ENCODE measurements at places on chromosomes 2 and 18.

GRCh38 chr18:48134609-48135008 lies 204.2 kb upstream of the SMAD2 start:
- DNase-seq = no peak

DNA sequence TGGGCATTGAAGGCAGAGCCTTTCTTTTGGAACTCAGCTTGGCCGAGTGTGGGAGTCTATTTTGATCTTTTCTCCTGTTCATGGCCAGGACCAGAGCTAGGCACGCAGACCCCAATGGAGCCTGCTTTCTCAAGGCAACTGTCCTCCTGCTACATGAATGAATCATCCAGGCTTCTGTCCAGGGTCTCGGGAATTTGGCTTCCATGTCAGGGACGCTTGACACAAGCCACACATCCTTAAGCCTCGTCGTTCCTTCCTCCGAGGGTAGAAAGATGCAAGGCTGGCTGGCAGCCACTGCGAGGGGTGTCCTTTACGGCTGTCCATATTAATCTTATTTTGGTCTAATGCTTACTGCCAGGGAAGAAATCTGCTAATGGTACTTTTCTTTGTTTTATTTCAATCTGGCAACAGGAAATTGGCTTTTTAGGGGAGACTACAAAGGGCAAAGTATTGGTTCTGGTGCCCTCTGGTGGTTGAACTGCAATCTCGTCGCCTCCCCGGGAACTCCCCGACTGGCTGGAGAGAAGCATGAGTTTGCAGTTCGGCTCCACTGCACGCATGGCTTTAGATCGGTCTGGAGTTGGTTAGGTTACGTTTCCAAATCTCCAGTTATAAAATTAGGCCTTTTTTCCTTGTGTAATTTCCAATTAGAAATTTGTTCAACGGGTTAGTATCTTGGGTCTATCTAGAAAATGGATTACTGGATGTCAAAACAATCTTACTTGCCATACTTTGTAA lies 135.2 kb downstream of the ALPK2 start:
- peak; percentile 84 for DNase-seq

- DNase-seq = no peak
Observed at GRCh38 chr2:66526180-66526579, 91.3 kb downstream of the MEIS1 start.

DNA sequence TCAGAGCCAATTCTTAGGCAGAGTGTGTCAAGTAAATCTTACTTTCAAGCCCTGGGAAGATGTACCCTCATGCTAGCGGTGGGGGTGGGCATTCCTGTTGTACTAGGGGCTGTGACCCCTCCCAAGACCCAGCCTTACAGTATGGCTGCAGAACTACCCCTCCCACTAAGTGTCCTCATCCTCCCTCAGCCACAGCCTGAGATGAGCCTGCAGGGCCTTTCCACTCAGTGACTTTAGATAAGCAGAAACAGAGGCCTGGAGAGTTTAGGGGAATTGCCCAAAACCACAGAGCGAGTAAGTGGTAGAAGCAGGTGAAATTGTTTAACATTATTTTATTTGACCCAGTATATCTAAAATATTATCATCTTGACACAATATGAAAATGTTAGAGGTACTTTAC lies 36.6 kb downstream of the TTC32 start:
- no peak for DNase-seq

DNA sequence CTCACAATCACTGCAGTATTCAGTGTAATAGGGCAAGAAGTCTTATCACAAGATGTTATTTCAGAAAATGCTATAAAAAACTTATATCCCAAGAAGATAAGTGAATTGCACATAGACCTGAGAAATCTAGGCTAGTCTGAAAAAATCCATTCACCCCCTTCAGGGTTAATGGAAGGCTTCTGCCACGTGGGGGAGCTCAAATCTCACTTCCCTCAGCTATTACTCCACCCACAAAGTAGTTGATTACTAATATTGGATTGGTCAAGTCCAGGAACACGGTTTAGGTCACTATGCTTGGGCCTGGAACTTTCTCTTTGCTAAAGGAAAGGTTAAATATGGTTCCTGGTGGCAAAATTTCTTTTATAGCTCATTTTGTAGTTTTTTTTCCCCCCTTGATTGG lies 51.2 kb upstream of the ADAM23 start:
- DNase-seq = peak; percentile 3

DNA sequence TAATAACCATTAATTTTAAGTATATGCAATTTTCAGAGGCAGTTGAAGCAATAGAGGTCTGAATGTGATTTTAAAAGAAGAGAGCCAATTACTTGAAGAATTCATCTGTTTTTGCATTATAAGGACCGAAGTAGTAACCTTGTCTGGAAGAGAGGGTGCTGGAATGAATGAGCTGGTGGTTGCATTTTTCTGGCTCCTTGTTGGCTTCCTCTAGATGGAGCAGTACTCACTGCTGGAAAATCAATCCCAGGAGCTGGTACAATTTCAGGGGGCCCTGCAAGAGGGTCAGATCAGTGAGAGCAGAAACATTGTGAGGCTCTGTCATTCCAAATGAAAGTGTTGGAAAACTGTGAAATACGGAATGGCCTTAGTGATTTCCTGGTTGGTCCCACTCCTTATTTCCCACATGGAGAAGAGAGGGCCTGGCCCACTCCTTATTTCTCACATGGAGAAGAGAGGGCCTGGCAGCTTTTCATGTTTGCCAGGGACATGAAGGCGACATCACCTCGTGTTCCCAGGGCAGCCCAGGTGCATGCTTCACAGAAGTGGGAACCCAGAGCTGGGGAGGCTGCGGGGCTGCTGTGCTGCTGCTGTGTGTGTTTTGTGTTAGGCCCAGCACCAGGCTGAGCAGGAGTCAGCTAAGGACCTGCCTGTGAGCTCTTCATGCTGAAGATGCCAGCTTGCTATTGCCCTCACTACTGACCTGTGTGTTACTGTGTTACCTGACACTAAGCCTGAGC lies 197.4 kb downstream of the SNTG2 start:
- no peak for DNase-seq

GRCh38 chr18:48312066-48312465 lies 97.1 kb downstream of the ZBTB7C start:
- no peak for DNase-seq

DNA sequence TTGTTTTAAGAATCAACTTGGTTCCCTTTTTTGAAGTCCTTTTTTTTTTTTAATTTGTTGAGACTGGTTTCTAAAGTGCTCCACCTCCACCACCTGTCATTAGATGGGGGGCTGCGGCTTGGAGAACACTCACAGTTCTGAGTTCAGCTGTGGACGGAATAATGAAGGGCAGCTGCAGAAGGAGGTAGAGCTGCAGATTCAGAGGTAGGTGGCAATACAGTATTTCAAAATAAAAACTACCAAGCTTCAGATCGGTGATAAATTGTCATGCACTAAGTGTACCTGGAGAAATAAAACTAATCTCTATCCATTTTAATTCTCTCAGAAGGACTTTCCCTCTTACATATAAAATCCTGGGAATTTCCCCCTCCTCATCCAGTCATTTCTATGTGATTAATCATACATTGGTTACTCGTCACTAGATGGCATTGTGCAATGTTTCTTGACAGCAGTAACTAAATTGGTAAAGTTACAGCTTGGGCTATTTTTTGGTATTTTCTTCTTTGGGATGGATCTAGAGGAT lies 81.1 kb upstream of the SLC39A10 start:
- DNase-seq = no peak

DNA sequence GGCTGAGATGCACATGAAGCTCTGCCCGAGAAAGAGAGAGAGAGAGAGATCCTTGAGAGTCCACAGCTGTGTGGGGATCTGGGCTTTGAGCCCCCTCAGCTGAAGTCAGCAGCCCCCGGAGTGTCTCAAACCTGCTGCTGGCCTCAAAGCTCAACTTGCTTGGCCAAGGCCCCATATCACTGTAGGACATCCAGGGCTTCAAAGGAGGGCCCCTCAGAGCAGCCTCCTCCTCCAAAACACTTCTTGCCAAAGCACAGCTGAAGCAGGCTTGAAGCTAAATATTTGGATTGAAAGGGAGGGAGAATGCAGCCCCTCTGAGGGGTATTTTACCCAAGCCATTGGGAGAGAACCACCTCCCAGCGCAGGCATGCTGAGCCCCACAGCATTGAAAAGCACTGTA lies 357.6 kb downstream of the OSR1 start:
- no peak for DNase-seq

DNA sequence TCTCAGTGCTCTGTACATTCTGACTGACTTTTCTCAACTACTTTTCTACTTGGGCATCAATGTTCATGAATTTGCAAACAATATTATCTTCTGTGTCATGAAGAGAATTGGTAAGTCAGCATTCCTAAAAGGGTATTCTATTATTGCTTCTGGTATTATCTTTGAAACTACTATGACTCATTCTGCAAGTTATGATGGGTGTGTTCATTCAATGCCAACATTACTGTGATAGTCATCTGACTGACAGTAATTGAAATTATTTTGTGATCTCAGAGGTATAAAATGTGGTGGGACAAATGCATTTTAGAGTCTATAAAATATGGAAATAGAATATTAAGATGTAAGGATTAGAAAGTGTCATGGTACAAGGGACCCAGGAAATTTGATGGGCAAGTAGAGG lies 736.0 kb upstream of the CELF4 start:
- DNase-seq = no peak

GRCh38 chr2:109098251-109098920 lies 30.6 kb upstream of the SH3RF3 start:
- DNase-seq = no peak

- no peak for DNase-seq
Observed at GRCh38 chr18:31454066-31454708, 6.6 kb downstream of the DSG3 start.

GRCh38 chr18:63836456-63836855 lies 51.0 kb upstream of the SERPINB2 start:
- no peak for DNase-seq

GRCh38 chr2:225456619-225457260 lies 57.2 kb downstream of the NYAP2 start:
- no peak for DNase-seq

DNA sequence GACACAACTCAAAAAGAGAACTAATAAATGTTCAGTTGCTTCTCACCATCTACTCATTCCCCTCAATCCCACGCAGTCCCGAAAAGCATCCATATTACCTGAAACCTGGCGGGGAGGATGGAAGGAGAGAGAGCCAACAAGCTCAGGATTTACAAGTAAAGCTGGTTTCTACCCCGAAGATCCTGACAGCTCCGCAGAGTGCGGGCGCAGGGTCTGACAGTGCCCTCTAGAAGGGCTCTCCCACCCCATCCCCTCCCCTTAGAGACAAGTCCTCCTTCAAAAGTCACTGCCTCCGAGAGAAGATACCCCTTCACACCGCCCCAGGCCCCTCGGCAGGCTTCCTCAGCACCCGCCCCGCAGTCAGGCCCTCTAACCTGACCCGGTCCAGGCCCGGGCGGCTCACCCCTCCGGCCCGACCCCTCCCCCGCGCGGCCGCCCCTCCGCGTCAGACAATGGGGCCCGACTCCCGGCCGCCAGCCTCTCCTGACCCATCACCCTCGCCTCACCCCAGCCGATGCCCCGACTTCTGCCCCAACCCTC lies 550 bp downstream of the RAB1A start:
- no peak for DNase-seq

GRCh38 chr2:176147800-176148496 lies 3.4 kb upstream of the HOXD4 start:
- DNase-seq = no peak

DNA sequence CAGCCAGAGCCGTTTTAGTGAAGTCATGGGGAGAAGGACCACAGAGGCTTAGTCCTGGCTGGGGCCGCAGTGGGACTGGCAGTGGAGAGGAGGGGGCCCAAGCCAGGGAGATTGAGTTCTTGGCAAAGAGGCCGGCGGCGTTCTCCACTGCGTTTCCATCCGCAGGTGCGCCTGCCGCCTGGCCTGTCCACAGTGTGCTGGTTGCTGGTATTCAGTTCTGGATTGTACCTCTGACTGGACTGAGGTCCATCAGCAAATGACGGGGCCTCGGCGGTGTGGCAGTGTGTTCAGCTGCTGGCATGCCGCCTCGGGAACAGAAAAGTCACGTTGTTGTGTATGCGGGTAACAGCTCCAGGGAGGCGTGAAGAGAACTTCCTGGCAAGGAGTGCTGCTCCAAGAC lies 36.8 kb downstream of the LRRFIP1 start:
- no peak for DNase-seq

DNA sequence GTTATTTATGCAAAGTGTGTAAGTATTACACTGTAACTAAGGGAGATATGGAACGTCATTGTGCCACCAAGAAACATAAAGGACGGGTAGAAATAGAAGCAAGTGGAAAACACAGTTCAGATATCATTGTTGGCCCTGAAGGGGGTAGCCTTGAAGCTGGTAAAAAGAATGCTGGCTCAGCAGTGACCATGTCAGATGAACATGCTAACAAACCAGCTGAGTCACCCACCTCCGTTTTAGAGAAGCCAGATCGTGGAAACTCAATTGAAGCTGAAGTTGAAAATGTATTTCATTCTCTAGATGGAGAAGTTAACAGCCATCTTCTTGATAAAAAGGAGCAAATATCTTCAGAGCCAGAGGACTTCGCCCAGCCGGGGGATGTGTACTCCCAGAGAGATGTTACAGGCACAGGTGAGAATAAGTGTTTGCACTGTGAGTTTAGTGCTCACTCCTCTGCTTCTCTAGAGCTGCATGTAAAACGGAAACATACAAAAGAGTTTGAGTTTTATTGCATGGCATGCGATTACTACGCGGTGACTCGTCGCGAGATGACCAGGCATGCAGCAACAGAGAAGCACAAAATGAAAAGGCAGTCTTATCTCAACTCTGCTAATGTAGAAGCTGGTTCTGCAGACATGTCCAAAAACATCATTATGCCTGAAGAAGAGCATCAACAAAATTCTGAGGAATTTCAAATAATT lies 36.1 kb downstream of the ZNF407 start:
- DNase-seq = no peak

GRCh38 chr2:12717191-12718014 lies 667 bp downstream of the TRIB2 start:
- no peak for DNase-seq

DNA sequence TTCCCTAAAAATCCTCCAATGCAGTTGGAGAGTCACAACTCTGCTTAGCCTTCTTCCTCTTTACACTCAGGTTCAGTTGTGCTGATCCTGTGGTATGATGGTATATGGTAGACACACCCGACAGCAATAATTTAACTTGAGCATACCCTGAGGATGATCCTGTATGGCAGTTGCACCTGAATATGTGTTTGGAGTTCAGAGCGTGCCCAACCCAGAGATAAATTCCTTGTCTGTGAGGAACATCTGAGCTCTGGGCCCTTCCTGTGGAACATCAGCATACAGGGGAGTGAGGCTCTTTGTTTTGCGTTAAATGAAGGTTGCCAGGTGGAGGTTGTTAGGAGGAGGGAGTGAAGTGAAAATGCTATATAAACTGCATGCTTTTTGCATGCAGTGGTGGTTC lies 187.7 kb downstream of the MYO3B start:
- DNase-seq = no peak

DNA sequence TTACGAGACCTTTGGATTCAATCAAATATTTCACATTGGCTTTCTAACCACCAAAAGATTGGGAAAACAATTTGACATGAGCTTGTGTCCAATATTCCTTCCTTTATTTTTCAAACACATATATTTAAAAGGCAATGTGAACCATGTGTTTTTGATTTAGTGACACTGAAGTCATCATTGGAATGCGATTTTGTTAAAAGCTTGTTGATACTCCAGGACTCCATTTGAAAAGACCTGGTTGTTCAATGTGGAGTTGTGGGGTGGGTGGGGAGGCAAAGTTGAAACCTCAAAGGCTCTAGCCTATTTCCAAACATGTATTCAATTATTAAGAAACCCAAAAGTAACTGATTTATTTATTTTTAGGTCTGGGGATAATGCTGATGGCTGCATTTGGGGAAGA lies 114.1 kb upstream of the TRIB2 start:
- no peak for DNase-seq

- peak; percentile 6 for DNase-seq
Observed at GRCh38 chr2:204491528-204491927, 53.7 kb upstream of the PARD3B start.

Measured in NCI-H446 (cell line).